NCI-H1436 treated with DMSO at 0.1 percent for 48 hours (cell line): ENCODE measurements at places on chromosomes 3 and 15.

- DNase-seq: no peak
Measured at GRCh38 chr3:187567661-187568121, 102.5 kb downstream of the SST start.

DNA sequence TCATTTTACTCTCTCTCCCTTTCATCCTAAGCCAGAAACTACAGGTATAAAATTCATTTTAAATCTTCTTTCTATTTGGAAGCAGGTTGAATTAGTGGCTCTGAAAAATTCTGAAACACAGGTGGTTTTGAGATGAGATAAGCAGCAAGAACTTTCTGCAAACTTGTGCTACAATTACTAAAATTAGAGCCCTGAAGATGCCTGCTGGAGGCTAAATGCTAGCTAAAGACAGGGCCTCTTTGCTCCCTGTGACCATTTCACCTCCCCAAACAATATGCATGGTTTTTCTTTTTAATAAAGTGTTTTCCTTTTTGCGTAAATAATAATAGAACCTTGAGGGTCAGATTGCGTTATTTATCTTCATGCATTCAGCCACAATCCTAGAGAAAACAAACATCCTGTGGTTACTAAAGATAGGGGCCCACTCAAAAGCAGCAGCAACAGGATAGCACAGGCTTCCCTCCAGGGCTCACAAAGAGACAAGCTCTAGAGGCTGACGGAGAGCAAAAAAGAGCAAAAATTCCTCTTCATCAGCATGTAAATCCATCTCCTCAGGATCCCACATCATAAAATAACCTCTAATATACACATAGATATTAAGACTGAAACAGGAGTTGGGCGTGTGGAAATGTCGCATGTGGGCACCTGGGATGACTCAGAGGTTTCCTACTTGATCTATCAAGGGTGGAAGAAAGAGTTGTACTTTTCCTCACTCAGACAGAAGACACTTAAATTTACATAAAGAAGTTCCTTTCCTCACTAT is 26.5 kb upstream of the CP start:
- no peak for DNase-seq

DNA sequence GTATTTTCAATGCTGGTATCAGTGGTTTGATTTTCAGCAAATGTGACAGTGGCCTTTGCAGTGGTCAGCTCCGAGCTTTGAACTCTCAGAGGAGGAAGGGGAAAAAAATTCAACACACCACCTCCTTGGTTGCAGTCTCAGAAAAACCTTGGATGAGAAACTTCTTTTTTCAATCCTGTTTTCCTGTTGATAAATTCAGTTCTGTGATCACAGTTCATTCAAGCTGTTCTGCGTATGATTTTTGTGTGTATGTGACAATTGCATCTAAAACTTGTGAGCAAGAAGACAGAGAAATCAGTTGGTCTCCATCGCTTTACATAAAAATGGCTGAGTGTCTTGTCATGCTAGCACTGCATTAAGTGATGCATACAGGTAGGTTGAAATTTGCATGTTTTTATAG is 19.2 kb downstream of the ZBTB38 start:
- no peak for DNase-seq

DNA sequence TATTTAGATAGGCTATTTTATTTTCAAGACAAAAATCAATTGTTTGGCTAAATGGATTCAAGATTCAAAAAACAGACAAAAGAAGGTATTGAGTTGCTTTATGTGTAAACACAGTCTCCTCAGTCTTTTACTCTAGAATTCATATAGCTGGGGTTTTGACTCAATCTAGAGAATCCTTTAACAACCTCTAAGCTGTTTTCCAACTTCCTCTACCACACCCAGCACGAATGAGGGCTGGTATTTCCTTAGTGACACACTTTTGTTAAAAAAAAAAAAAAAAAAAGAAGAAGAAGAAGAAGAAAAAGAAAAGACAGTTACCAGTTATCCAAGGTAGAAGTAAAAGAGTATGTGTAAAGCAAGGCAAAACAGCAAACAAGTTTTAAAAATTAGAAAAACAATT is 732.8 kb upstream of the GOLIM4 start:
- no peak for DNase-seq

- no peak for DNase-seq
Measured at GRCh38 chr3:126100634-126101301, 16.8 kb upstream of the SLC41A3 start.

- DNase-seq: no peak
Measured at GRCh38 chr15:23687143-23687470, at the start of gene NDN. NDN (minus strand) TSS chr15:23687305; CDS start chr15:23687217, 88 bp downstream.

DNA sequence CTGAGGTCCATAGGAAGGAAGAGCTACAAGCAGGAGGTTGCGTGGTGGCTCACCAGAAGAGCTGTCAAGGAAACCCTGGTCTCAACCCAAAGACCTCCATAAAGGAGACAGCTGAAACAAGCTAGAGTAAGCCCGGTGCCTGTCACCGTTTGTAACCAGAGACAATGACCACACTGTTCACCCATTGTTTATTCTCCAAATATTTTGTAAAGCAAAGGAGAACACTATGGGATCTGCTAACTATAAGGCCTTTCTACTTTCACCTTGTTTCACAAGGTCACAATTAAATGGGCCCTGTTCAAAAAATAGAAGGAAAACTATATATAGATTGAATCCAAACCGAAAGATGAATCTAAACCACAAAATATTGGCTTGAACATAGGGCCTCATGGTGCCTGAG is 128.9 kb upstream of the TPRG1 start:
- DNase-seq: no peak

DNA sequence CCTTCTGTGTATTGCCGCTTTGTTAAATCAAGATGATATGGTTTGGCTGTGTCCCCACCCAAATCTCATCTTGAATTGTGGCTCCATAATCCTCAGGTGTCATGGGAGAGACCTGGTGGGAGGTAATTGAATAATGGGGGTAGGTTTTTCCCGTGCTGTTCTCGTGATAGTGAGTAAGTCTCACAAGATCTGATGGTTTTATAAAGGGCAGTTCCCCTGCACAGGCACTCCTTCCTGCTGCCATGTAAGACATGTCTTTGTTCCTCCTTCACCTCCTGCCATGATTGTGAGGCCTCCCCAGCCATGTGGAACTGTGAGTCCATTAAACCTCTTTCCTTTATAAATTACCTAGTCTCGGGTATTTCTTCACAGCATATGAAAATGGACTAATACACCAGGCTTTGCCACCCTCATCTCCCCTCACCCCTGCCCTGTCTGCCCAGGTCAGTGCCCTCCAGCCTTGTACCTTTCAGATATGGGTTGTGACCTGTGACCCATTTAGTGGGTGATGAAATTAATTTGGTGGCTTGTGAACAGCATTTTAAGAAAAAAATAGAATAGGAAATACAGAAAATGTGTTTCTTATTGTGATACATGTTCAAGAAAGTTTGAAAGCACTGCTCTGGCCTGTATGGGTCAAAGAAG is 56.1 kb upstream of the MCF2L2 start:
- no peak for DNase-seq

GRCh38 chr3:48086705-48087104 is 70.5 kb upstream of the MAP4 start:
- no peak for DNase-seq

- no peak for DNase-seq
Measured at GRCh38 chr15:64673866-64674265, 101.5 kb downstream of the RBPMS2 start.

GRCh38 chr15:77807115-77807514 is 174.4 kb upstream of the LINGO1 start:
- DNase-seq: no peak

DNA sequence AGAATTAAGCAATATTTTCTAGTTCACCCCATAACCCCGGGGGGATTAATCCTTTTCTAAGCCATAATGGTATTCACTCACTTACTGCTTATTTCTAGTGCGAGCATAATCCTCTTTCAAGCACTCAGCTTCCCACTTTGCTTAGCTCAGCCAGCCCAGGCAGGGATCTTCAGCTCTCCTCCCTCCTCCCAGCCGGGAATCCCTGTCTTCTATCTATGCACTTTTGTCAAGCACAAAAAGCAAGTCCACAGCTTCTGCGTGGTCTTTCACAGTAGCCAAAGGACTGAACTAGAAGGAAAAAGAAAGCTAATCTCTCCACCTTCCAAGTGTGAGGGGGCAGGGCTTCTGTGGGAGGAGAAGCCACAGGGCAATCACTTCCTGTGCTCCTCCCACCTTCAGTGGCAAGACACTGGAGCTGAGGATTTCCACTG is 62.8 kb downstream of the PEX5L start:
- DNase-seq: no peak

DNA sequence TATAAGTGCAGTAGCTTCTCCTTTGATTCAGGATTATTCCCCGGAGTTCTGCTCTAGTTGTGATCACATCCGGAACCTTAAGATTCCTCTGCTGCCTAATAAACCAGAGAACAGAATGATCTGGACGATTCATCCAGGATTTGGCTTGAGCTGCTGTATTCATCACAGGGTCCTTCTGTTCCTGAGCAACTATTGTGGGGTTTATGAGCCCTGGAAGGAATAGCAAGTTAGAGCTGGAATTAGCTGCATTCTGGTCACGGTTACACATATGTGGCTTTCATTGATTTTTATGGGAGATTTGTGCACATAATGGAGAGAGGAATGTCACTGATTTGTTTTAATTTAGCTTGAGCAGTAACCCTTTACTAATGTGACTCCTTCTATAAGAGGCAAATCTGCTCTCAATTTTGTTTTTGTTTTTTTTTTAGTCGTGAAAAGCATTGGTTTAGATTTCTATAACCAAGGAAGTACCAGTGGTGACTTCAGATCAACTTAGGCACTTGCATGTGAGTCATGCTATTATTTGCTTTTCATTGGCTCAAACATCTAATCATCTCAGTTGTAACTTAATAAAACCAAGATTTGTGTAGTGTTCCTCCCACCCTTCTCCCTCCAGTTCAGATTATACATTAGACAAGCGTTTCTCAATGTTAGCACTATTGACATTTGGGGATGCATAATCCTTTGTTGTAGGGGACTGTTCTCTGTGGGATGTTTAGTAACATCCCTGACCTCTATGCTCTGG is 148.5 kb downstream of the OTOL1 start:
- no peak for DNase-seq

GRCh38 chr3:38567498-38567897 is 71.4 kb downstream of the EXOG start:
- DNase-seq: no peak

- no peak for DNase-seq
Measured at GRCh38 chr15:93987068-93987467, 244.3 kb upstream of the MCTP2 start.

DNA sequence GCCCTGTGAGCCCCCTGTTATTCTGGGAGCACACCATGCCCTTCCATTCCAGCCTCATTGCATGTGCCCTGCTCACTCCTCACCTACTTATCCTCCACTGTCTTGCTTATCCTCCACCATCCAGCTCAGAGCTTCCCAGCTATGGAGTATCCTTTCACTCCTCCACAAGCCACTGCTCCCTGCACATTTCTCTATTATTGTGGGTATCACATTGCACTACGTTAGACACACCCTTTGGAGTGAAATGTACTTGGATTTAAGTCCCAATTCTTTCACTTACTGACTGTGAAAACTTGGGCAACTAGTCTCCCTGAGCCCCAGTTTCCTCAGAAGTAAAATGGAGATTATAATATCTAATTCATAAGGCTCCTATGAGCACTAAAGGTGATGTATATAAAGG is 4.3 kb downstream of the MASP1 start:
- DNase-seq: no peak

DNA sequence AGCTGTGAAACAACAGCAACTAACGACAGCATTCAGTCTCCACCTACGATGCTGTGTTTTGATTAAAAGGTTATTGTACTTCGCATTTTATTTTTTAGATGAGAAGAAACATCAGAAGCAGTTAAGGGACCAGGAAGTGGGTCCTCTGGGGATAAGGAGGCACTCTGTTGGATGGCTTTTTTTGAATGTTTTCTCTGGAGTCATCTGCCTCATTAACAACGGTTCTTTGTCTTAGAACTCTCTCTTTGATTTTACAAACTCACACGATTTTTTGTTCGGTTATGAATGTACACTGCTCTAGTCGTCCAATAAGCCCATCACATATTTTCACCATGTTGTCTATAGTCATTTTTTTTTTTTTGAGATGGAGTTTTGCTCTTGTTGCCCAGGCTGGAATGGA is 36.0 kb upstream of the ARPIN start:
- DNase-seq: no peak

- no peak for DNase-seq
Measured at GRCh38 chr3:188524052-188524451, 370.1 kb downstream of the LPP start.
